T-helper 1 cell treated with Interleukin-12 subunit alpha and Interleukin-12 subunit beta and Interleukin-4 antibody, amounts not matched to agents 30 ng/mL and 1 ng/mL, for 36 hours (primary cell): ENCODE measurements at places on chromosomes 5 and 9. TPM values are rescaled to one million over a fixed set of nuclear protein-coding genes. Genes with fewer than 3 reads are reported as not detected.

ADAMTS12 gene
- total RNA-seq, result not detected in 2 replicates

TAF11L12 gene
- total RNA-seq, result not detected in 2 replicates

GLRA1 gene
- total RNA-seq, result not detected in 2 replicates

ANKRD33B gene
- 13.3 and 14.5 TPM in 2 replicates for total RNA-seq

TGFBI gene
- total RNA-seq, result 0.15 TPM in 1 of 2 replicates, not detected in the other

TSLP gene
- 0.15 and 0.29 TPM in 2 replicates for total RNA-seq

ATP6V0E1 gene
- 184 and 193 TPM in 2 replicates for total RNA-seq

C5orf47 gene
- total RNA-seq, result not detected in 2 replicates

QRFP gene
- total RNA-seq, result not detected in 2 replicates

PPIP5K2 gene
- 68.0 and 68.4 TPM in 2 replicates for total RNA-seq

FAM151B gene
- total RNA-seq, result 0.22 TPM in 1 of 2 replicates, not detected in the other

SIT1 gene
- total RNA-seq, result 218 and 222 TPM in 2 replicates

SPATA31A6 gene
- not detected in 2 replicates for total RNA-seq

LSM11 gene
- total RNA-seq, result 4.6 TPM in 2 replicates

SH3PXD2B gene
- 0.17 and 0.24 TPM in 2 replicates for total RNA-seq

FST gene
- not detected in 2 replicates for total RNA-seq

SARDH gene
- total RNA-seq, result 0.41 and 0.71 TPM in 2 replicates

PSD2 gene
- total RNA-seq, result not detected in 2 replicates

OLFML2A gene
- total RNA-seq, result 0.07 TPM in 1 of 2 replicates, not detected in the other

HBEGF gene
- total RNA-seq, result 39.1 and 42.2 TPM in 2 replicates

GRIN1 gene
- total RNA-seq, result 0.15 and 0.37 TPM in 2 replicates

KCTD16 gene
- total RNA-seq, result not detected in 2 replicates

BTNL3 gene
- not detected in 2 replicates for total RNA-seq

STK32A gene
- not detected in 2 replicates for total RNA-seq

NFIB gene
- 0.05 TPM in 1 of 2 replicates, not detected in the other for total RNA-seq

MYOZ3 gene
- 0.10 TPM in 1 of 2 replicates, not detected in the other for total RNA-seq

ARL10 gene
- 8.5 and 9.0 TPM in 2 replicates for total RNA-seq

NPDC1 gene
- total RNA-seq, result 56.7 and 57.3 TPM in 2 replicates

LCN1 gene
- total RNA-seq, result not detected in 2 replicates

MZB1 gene
- total RNA-seq, result 83.6 and 83.7 TPM in 2 replicates

BARHL1 gene
- total RNA-seq, result not detected in 2 replicates

SGCD gene
- not detected in 2 replicates for total RNA-seq

STKLD1 gene
- 0.39 and 1.3 TPM in 2 replicates for total RNA-seq

ADAMTSL2 gene
- not detected in 2 replicates for total RNA-seq

GIN1 gene
- total RNA-seq, result 7.1 and 14.8 TPM in 2 replicates

FSTL4 gene
- not detected in 2 replicates for total RNA-seq

GFI1B gene
- not detected in 2 replicates for total RNA-seq

SURF2 gene
- 17.5 and 21.2 TPM in 2 replicates for total RNA-seq

CNTFR gene
- total RNA-seq, result not detected in 2 replicates

FTMT gene
- not detected in 2 replicates for total RNA-seq

PCDHGA6 gene
- total RNA-seq, result 0.44 and 0.80 TPM in 2 replicates

SVEP1 gene
- total RNA-seq, result not detected in 2 replicates

SURF1 gene
- total RNA-seq, result 40.7 and 46.9 TPM in 2 replicates

SLC36A3 gene
- total RNA-seq, result not detected in 2 replicates

SNCB gene
- total RNA-seq, result not detected in 2 replicates

PCDHGB6 gene
- total RNA-seq, result 0.22 and 0.37 TPM in 2 replicates

ARID3C gene
- 0.49 TPM in 1 of 2 replicates, not detected in the other for total RNA-seq

LCN9 gene
- not detected in 2 replicates for total RNA-seq

CARTPT gene
- total RNA-seq, result not detected in 2 replicates

MEIKIN gene
- not detected in 2 replicates for total RNA-seq

SLC34A3 gene
- total RNA-seq, result not detected in 2 replicates
